CD4-positive, alpha-beta memory T cell (primary cell): ENCODE measurements at places on chromosomes 1 and 21.

GRCh38 chr1:100575406-100575805 lies 37.5 kb downstream of the GPR88 start:
- DNase-seq: no peak

DNA sequence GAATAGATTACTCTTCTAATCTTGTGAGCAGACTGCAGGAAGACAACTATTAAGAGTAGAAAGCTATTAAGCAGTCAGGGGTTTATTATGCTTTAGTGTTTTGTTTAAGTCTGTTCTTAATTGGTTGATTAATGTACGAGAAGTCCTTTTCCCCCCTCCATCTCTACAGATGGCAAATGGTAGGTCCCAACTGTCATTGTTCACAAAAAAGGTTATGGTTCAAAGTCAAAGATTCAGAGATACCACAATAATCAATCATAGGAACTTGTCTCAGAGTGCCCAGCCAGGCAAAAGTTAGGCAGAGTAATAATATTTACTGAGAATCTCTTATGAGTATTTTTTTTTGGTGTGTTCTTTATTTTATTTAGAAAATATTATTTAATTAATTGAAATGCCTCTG lies 26.8 kb downstream of the NFIA start:
- no peak for DNase-seq

GRCh38 chr1:55695151-55695550 lies 480.0 kb upstream of the USP24 start:
- no peak for DNase-seq

- no peak for DNase-seq
Measured at GRCh38 chr1:97989094-97989680, 68.4 kb upstream of the DPYD start.

DNA sequence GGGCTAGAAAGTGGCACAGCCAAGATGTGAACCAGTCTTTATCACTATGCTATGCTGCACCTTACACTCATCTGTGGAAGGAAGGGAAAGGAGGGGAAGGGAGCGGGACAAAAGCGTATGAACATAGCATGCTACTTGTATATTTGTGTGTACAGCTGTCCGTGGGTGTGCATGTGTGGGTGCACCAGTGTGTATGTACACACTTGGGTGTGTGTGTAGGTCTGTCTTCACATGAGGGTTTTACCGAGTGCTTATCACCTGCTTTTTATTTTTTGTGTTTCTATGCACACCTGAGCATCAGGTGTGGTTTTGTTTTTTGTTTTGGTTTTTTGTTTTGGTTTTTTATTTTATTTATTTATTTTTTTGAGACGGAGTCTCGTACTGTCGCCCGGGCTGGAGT lies 255.7 kb downstream of the RRAGC start:
- DNase-seq: no peak

DNA sequence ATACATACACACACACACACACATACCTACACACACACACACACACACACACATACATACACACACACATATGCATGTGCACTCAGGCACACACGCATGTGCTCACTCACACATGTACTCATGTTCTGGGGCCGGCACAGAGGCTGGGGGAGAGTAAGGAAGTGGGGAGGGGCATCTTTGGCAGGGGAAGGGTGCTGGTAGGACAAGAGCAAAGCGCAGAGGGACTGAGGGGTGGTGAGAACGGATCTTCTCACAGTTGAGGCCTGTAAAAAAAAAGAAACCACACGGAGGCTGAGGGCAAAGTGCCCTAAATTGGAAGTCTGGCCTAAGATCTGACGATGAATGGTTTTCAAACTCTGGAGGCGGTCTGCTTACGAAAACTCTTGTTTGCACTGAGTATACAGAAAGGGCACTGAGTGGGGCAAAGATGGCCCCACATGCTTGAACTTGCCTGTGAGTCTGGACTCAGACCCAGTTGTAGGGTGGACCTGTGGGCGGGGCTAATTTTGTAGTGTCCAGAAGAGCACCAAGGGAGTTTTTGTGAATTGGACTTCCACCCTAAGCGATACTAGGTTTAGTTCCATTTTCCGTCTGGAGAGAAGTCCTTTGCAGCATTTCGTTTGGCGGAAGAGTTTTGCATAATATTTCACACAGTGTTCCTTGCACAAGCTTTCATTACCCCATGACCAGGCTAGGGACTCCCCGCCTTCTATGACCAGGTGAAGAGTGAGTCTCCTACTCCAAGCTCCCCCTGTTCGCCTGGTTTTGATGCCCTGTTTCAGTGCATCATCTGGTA lies 79.3 kb upstream of the LYST start:
- no peak for DNase-seq

- DNase-seq: no peak
Measured at GRCh38 chr1:22142315-22143064, 407 bp downstream of the WNT4 start.

GRCh38 chr1:237112663-237113062 lies 70.7 kb downstream of the RYR2 start:
- no peak for DNase-seq

GRCh38 chr1:89667691-89668090 lies 34.8 kb downstream of the LRRC8C start:
- DNase-seq: no peak

- DNase-seq: no peak
Measured at GRCh38 chr1:232207073-232207866, 422.7 kb downstream of the SIPA1L2 start.

GRCh38 chr1:54973205-54973921 lies 7.1 kb upstream of the TMEM61 start:
- no peak for DNase-seq

DNA sequence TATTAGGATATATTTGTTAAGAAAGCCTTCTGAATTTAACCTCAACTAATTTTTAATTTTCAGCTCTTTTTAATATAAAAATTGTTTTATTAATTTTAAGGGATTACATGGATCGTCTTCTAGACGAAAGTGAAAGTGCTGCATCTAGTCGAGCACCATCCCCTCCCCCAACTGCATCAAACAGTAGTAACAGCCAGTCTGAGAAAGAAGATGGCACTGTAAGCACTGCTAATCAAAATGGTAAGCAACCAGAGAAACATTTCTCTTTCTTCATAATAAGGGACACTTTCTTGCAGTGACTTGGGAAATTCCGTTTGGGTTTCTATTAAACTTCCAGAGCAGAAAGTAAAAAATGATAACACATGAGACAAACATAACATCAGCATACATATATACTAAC lies 56.9 kb downstream of the MIER1 start:
- peak; percentile 67 for DNase-seq

GRCh38 chr1:156608981-156609380 lies 7.7 kb upstream of the GPATCH4 start:
- DNase-seq: peak; percentile 53

DNA sequence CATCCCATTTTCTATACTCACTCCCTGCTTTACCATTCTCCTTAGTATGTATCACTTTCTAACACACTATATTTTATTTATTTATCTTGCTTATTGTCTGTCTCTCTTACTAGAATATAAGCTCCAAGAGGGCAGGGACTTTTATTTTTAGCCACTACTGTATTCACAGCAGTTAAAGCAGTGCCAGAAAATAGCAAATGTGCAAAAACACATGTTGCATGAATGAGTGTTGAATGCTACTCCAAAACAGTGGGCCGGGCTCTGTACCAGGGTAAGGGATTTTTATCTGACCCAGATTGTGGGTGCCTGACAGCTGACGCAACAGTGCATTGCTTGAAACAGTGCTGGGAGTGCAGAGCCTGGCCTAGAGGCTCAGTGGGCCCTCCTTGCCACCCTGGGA lies 24.7 kb downstream of the COL16A1 start:
- DNase-seq: no peak

DNA sequence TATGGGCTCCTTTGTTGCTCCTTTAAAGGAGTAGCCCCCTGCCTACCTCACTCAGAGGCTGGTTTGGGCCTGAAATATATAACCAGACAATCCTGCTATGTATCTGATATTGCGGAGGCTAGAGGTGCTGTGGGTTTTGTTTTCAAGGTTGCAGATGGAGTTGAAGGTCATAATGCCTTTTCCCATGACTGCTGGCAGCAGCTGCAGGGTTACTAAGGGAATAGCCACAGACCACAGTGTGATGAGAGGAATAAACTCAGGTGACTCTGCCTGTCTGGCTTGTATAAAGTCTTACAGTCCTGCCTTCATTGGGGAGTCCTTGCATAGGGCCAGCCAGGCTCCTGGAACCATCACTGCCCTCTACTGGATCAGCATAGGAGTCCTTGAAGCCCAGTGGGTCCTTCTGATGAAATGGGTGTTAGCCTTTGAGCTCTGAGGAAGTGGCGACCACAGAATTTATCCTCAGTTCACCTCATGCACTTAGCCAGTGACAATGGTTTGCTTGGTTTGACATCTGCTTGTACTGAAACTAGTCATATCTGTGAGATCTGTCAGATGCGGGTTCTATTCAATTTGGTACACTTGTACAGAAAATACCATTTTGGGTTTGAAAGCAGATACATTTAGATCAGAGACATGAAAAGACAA lies 174.4 kb upstream of the HMCN1 start:
- DNase-seq: peak; percentile 57

GRCh38 chr21:28310171-28310685 lies 682.4 kb downstream of the LTN1 start:
- no peak for DNase-seq

DNA sequence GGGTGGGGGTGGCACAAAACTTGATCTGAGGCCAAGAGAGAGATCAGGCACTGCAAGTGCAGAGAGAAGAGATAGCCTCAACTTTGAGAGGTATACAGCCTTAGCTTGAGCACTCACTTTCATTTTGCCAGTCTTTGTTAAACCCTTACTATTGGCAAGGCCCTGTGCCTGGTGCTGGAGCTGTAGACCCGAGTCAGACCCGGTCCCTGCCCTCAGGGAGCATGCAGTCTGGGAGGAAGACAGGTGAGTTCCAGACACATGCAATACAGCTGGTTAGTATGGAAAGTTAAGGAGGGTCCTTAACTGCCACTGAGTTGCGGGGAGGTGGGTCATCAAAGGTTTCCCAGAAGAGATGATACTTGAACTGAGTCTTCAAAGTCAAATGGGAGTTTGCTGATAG lies 31.7 kb downstream of the RAB3B start:
- no peak for DNase-seq

- no peak for DNase-seq
Measured at GRCh38 chr1:232477728-232478127, 152.2 kb downstream of the SIPA1L2 start.

DNA sequence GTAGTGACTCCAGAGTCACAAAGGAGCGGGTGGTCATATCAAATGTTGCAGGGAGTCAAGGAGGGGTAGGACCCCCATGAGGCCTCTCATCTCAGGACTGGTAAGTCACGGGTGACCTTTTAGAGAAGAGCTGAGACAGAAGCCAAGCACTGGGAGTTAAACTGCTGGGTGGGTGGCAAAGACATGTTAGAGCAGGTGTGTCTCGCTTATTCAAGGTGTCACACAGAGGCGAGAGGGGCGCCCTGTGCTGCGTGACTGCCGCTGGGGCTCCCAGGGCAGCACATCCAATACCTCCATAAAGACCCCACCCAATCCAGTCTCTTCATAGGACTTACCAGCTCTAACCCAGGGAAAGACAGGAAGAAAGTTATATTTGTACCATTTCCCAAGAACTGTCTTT lies 15.2 kb downstream of the CASQ2 start:
- no peak for DNase-seq

DNA sequence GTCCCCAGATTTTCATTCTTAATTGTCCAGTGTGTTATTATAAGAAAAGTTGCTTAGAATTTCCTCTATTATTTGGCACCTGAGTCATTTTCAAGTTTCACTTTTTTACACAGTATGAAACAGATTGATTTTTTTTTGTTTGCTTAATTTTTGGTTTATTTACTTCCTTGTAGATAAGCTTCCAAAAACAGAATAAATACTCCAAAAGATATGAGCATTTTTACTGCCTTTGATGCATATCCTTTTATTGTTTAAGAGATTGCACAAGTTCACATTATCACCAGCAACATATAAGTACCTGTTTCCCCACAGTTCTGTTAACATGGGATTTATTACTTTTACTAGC lies 36.3 kb upstream of the AHCYL1 start:
- no peak for DNase-seq

DNA sequence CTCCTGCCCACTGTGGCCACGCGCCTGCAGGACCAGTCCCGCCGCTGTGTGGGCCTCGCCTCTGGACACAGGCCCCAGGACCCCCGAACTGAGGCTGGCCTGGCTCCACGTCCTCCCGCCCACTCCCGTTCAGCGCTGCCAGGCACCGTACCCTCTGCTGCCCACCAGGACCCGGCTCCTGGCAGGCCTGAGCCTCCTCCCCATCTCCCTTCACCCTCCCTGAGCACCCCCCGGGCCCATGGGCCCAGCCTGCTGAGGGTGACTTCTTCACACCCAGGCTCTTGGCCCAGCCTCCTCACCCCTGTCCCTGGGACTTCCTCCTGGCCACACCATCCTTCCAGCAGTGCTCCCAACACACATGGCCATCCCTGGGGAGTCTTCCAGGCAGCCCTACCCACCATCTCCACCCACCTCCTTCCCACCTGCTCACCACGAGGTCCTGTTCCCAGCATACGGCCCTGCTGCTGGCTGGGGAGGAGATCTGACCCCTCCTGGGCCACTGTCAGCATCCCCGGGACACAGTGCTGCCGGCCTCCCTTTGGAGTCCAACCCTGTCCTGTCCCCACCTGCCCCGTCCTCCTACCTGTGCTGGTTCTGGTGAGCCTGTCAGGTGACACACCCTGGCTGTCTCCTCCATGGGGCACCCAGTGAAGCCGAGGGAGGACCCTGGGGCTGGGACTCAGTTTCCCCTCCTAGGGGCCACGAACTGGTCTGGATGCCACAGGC lies 53.7 kb downstream of the SLX9 start:
- no peak for DNase-seq

DNA sequence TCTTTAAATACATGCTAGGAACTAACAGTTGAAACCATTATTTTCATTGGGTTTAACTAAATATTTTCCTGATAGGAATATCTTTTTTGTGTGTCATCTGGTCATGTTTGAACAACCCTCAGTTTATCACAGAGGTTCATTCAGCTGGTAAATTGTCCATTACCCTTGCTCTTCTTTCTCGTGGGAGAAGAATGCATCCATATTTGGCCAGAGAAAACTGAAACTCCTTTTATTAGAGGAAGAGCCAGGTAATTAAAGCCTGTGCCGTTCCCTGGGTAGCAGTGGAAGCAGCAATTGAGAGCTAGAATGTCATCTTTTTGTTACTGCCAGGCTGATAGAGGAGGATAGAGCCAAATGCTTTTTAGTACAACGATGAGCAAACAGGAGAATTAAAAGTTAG lies 587.2 kb upstream of the ZRANB2 start:
- no peak for DNase-seq

DNA sequence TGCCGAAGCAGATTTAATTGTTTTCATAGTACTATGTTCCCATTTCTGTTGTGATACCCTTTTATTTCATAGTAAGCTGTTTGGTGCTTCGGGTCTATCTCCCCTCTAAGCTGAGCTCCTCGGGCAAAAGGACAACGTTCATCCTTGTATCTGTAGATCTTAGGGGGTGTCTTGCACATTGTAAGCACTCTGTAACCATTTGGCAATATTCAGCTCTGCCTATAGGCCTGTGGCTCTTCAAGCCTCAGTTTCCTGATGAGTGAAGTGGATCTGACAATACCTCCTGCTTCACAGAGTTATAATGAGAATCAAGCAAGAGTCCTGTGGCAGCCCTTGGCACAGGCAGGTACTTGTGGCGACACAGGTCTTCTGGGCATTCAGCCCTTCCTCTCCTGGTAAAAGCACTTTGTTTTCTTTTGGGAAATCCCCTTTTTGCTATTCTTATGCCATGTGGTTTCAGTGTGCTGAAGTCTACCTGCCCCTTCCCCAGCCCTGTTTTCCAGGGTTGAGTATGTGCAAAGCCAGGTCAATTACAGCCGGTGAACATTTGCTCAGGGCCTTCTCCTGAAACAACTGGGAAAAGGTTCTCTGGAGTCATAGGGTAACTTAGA lies 8.5 kb upstream of the EXO1 start:
- no peak for DNase-seq

- DNase-seq: no peak
Measured at GRCh38 chr1:241992734-241993133, 6.2 kb downstream of the MAP1LC3C start.
